Prostate gland (tissue), 2 donors: ENCODE measurements at places on chromosomes 2 and 18. TPM values are rescaled to one million over a fixed set of nuclear protein-coding genes. Genes with fewer than 3 reads are reported as not detected.

- no peaks in the 10 kb centered on the region for H3K4me1 ChIP-seq
- no peak for DNase-seq
- H3K4me3 ChIP-seq = no peak overlapping the region
- H3K27ac ChIP-seq = no peak overlapping the region
- H3K27me3 ChIP-seq = no peaks in the 10 kb centered on the region
Observed at GRCh38 chr2:83068714-83069113, 1390.4 kb downstream of the SUCLG1 start.

The CXCR4 gene
- total RNA-seq = 20.9 TPM

DNA sequence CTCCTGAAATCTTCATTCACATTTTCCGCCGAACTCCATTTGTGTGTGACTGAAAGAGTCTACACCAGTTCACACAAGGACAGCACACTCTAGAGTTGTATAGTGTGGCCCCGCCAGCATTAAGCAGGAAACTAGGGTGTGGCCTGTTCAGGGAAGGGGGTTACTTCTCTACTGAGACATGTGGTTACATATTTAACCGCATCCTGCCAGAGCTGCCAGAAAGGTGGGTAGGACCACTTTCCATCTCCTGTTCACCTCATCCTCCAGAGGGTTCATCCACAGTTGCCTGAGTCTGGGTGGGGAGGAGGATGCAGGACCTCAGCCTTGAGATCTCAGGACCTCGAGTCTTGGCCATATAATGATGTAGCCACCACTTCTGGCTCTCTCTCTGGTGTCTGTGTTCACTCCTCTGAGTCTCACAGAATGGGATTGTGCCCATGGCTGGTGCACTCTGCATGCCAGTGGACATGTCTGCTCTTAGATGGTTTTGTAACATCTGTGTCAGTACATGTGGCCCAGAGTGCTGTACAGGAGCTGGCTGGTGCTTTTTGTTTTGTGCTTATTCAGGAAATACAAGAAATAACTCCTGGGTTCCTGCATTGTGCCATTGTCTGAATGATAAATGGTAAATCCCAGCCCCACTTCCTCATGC is 7.7 kb upstream of the SP140L start:
- H3K4me3 ChIP-seq = no peak overlapping the region
- no peaks in the 10 kb centered on the region for H3K36me3 ChIP-seq
- no peak for DNase-seq
- H3K27ac ChIP-seq = no peak overlapping the region

GRCh38 chr2:16821692-16822091 is 156.1 kb upstream of the CYRIA start:
- H3K36me3 ChIP-seq = no peaks in the 10 kb centered on the region
- no peak overlapping the region for H3K27ac ChIP-seq

DNA sequence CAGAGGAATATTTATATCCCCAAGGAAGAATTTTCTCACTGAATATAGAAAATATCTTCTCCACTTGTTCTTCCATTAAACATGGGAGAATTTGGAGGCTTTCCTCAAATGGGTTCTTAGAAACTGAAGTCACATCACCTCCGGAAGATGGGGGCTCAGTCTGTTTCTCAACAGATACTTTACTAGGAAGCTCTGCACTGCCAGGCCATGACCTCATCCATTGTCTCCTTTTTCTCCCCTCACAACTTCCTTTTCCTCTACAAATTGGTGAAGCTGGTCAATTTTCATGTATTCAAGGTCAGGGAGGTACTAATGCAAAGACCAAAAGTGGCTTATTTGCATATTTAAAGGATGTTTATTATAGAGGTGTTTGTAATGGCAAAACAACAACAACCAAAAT is 173.1 kb downstream of the RNF152 start:
- H3K27ac ChIP-seq = no peak overlapping the region
- DNase-seq = no peak
- H3K4me1 ChIP-seq = no peaks in the 10 kb centered on the region
- no peaks in the 10 kb centered on the region for H3K27me3 ChIP-seq

- H3K4me3 ChIP-seq = no peak overlapping the region
- no peaks in the 10 kb centered on the region for H3K36me3 ChIP-seq
- no peak overlapping the region for H3K27ac ChIP-seq
Observed at GRCh38 chr2:29123617-29124349, 8.6 kb downstream of the CLIP4 start.

The COLEC12 gene
- total RNA-seq = 11.1 TPM

DNA sequence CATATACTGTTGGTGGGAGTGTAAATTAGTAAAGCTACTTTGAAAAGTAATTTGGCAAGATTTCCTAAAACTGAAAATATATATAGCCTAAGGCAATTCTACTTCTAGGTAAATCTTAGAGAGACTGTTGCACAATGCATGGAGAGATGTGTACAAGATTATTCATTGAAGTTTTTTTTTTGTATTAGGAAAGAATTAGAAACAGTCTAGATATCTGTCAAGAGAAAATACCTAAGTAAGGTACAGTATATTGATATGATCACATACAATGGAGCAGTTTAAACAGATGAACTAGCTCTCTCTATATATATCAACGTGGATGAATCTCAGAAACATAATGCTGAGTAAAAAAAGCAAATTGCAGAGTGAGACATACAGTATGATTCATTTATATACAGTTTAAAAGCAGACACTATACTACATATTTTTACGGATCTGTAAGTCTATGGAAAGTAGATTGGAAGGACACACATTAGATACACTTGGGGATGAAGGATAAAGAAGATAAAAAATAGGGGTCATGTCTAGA is 59.3 kb upstream of the ACVR1 start:
- H3K36me3 ChIP-seq = no peaks in the 10 kb centered on the region
- H3K4me3 ChIP-seq = no peak overlapping the region
- no peak overlapping the region for H3K27ac ChIP-seq
- H3K27me3 ChIP-seq = no peaks in the 10 kb centered on the region
- H3K4me1 ChIP-seq = no peaks in the 10 kb centered on the region
- DNase-seq = no peak

The VPS4B gene
- 31.7 TPM for total RNA-seq

GRCh38 chr2:105793196-105793975 is 48.7 kb downstream of the NCK2 start:
- no peak for DNase-seq
- no peak overlapping the region for H3K4me3 ChIP-seq
- no peak overlapping the region for H3K27ac ChIP-seq
- H3K36me3 ChIP-seq = no peaks in the 10 kb centered on the region

DNA sequence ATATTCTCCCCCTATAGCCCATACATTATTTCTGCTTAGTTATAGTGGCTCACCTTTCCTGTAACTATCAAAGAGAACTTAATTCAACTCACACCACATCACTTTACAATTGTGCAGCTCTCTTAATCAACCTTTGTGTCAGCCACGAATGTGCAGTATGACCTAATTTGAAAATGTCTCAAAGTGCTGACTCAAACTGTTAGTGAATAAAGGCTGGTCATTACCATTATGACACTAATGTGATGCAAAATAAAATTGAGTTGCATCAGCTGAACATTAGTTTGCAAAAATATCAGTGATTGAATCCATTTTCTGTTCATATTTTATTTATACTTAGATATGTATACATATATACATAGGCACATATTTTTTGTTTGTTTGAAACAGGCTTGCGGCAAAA is 251.8 kb downstream of the MEIS1 start:
- H3K36me3 ChIP-seq = no peaks in the 10 kb centered on the region
- H3K27ac ChIP-seq = peak overlapping the region; percentile 58

GRCh38 chr2:108916122-108916795 is 72.8 kb downstream of the EDAR start:
- H3K27ac ChIP-seq = no peak overlapping the region
- no peaks in the 10 kb centered on the region for H3K27me3 ChIP-seq
- H3K4me3 ChIP-seq = no peak overlapping the region
- peaks cover 4% of the 10 kb centered on the region for H3K4me1 ChIP-seq
- peak; percentile 55 for DNase-seq

- H3K27ac ChIP-seq = peak overlapping the region; percentile 67
- no peak overlapping the region for H3K4me3 ChIP-seq
- peaks cover 4% of the 10 kb centered on the region for H3K4me1 ChIP-seq
- peak; percentile 48 for DNase-seq
- H3K36me3 ChIP-seq = no peaks in the 10 kb centered on the region
Observed at GRCh38 chr18:371609-371982, 103.7 kb upstream of the THOC1 start.

The BUB1 gene
- total RNA-seq = 1.3 TPM

GRCh38 chr18:74507927-74508326 is 11.8 kb downstream of the CNDP2 start:
- no peaks in the 10 kb centered on the region for H3K27me3 ChIP-seq
- H3K4me1 ChIP-seq = no peaks in the 10 kb centered on the region
- no peak for DNase-seq
- H3K36me3 ChIP-seq = no peaks in the 10 kb centered on the region

GRCh38 chr2:143529118-143529720 is 400.0 kb downstream of the ARHGAP15 start:
- no peaks in the 10 kb centered on the region for H3K4me1 ChIP-seq
- H3K27ac ChIP-seq = no peak overlapping the region
- no peaks in the 10 kb centered on the region for H3K36me3 ChIP-seq
- no peak for DNase-seq

GRCh38 chr2:9811679-9812511 is 31.4 kb upstream of the TAF1B start:
- DNase-seq = no peak
- H3K27ac ChIP-seq = no peak overlapping the region
- H3K36me3 ChIP-seq = no peaks in the 10 kb centered on the region
- H3K4me3 ChIP-seq = no peak overlapping the region
- H3K27me3 ChIP-seq = no peaks in the 10 kb centered on the region

GRCh38 chr2:132404056-132404455 is 12.5 kb upstream of the GPR39 start:
- H3K27ac ChIP-seq = no peak overlapping the region
- no peaks in the 10 kb centered on the region for H3K36me3 ChIP-seq

DNA sequence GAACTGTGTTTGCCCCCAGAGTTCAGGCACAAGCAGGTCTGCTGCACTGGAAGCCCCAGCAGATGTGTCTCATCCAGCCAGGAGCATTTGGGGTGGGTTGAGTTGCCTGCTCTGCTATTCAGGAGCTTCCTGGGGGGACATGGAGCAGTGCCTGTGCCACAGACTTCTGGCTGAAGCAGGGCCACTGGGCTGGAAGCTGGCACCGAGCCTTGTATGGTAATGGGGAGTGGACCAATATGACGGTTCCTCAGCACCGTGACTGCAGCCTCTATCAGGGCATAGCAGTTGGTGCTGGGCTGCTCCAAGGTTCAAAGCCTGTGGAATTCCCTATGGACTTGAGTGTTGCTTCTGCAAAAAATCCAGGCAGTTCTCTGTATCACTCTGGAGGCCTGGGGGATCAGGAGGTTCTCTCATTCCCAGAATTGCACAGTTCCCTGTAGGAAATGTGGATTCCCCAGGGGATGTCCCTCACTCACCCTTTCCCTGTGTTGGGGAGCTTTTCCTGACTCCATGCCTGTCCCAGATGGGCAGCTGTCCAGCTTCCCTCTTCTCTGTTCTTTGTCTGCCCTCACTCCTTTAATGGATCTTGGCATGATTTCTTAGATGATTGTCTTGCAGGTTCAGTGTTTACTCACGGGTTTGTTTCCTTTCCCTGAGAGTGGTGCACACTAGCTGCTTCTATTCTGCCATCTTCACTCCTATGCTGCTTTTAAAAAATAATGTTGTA is 37.2 kb upstream of the THSD7B start:
- no peaks in the 10 kb centered on the region for H3K4me1 ChIP-seq
- no peaks in the 10 kb centered on the region for H3K36me3 ChIP-seq
- no peak for DNase-seq
- no peak overlapping the region for H3K4me3 ChIP-seq
- no peak overlapping the region for H3K27ac ChIP-seq

The NETO1 gene
- total RNA-seq = not detected

- H3K36me3 ChIP-seq = no peaks in the 10 kb centered on the region
- H3K27me3 ChIP-seq = no peaks in the 10 kb centered on the region
- H3K4me3 ChIP-seq = no peak overlapping the region
Observed at GRCh38 chr2:174914853-174915760, 90.1 kb downstream of the CHN1 start.

The C2orf66 gene
- total RNA-seq = 0.32 TPM

DNA sequence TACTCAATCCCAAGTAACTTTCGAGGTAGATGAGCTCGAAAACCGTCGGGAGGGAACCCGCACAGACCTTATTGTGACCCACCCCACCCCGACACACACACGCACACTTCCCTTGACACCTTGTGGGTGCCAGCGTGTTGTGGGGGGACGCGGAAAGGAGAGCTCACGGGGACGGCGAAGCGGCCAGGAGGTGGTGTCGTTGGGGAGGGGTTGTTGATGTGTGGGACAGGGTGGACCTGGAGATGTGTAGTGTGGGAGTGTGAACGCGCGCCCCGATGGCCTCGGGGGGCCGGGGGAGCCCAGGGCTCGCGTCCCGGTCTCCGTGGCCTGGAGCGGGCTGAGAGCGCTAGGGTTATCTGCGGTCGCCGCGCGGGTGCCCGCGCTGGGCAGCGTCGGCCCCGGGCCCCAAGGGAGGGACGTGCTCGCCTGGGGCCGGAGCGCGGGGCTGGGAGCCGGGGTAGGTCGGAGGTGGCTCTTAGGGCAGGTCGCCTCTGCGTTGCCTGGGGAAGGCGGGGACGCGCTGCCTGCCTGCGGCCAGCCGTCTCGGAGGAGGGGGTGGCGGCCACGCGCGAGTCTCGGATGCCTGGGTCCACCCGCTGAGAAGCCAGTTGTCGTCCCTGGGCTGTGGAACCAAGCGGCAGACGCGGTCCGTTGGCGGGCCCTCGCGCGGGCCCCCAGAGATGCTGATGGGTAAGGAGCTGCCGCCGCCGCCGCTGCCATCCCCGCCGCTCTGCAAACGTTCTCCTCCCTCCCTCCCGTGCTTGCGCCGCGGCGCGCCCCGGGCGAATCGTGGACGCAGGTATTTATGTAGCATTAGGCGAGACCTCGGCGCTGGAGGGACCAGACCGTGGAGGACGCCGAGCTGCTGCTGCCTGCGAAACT is 1.6 kb downstream of the KLHL29 start:
- no peaks in the 10 kb centered on the region for H3K36me3 ChIP-seq
- H3K4me1 ChIP-seq = no peaks in the 10 kb centered on the region
- peak; percentile 43 for DNase-seq
- H3K27ac ChIP-seq = peak overlapping the region; percentile 78

- no peaks in the 10 kb centered on the region for H3K27me3 ChIP-seq
- H3K27ac ChIP-seq = no peak overlapping the region
- DNase-seq = no peak
Observed at GRCh38 chr2:159133797-159134196, 152.7 kb downstream of the WDSUB1 start.

The PEX13 gene
- total RNA-seq = 31.7 TPM

DNA sequence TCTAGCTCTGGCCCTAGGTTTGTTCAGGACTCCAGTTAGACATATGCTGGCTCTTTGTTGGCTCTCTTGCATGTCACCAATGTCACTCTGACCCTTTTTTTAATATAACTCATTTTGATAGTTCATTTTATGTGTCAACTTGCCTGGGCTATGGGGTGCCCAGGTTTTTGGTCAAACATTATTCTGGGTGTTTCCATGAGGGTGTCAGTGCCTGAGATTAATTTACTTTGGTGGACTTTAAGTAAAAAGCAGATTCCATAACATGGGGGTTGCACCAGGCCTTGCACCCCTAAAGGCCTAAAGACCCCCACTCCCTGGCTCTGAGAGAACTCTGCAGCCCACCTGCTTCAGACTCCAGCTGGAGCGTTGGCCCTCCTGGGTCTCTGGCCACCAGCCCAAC is 48.1 kb upstream of the SNTG2 start:
- no peak overlapping the region for H3K27ac ChIP-seq
- no peak for DNase-seq
- no peaks in the 10 kb centered on the region for H3K36me3 ChIP-seq
- H3K4me1 ChIP-seq = no peaks in the 10 kb centered on the region
- H3K27me3 ChIP-seq = no peaks in the 10 kb centered on the region
